ENCODE measurements at places on chromosomes 16 and 17.

- DNase-seq: no peak
These were observed 24.4 kb downstream of the SNN start for GRCh38 chr16:11692651-11693050.

DNA sequence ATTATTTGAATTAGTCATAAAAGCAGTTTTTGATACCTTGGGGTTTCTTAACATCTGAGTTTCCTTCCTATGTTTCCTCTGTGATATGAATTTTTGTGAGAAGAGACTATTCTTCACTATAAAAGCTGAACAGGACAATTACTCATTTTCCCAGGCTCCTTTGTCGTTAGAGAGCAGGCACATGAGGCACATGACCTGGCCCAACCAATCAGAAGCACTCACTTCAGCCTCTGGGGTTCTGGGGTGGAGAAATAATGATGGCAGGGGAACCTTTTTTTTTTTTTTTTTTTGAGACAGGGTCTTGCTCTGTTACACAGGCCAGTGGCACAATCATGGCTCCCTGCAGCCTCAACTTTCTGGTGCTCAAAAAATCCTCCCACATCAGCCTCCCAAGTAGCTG, 145.5 kb upstream of the ASIC2 start:
- DNase-seq: no peak

- no peak for DNase-seq
These were observed 13.8 kb upstream of the KCNJ18 start for GRCh38 chr17:21678393-21679081.

GRCh38 chr16:89575247-89576152, at the start of gene CPNE7:
TSS of gene CPNE7 (plus strand) at chr16:89575758. CDS start at chr16:89575898, 140 bp downstream.
- DNase-seq: no peak

DNA sequence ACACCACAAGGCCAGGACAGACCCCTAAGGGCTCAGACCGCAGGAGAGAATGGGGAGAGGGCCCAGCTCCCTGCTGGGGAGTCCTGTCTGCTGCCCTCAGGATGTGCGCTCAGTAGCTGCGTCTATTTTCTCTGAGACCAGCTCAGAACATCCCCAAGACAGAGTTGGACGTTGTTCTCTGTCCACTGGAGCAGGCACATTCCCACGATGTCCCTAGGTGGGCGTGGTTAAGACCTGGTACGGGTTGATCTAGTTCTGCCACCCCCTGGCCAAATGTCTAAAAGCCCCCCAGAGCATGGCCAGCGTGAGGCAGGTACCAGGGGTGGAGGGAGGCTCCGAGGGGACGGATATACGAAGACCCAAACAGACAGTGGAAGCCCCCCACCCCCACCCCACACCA, 842 bp upstream of the CALB2 start:
- no peak for DNase-seq

GRCh38 chr16:84765616-84766580, 53.9 kb upstream of the CRISPLD2 start:
- DNase-seq: no peak

DNA sequence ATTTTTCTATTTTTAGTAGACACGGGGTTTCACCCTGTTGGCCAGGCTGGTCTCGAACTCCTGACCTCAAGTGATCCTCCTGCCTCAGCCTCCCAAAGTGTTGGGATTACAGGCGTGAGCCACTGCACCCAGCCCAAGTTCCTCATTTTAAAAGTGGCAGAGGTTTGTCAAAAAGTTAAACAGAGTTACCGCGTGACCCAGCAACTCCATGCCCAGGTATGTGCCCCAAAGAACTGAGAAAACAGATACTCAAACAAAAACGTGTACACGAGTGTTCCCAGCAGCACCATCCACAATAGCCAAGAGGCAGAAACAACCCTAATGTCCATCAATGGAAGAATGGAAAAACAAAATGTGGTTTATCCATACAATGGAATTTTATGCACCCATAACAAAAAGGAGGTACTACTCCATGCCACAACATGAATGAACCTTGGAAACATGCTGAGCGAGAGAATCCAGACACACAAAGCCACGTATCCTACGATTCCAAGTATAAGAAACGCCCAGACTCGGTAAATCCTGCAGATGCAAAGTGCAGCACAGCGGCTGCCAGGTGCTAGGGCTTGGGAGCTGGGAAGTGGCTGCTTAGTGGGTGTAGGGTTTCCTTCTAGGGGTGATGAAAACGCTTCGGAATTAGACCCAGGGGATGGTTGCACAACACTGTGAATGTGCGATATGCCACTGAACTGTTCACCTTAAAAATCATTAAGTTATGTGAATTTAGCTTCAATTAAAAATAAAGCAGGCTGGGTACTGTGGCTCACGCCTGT, 24.8 kb downstream of the ADCY9 start:
- DNase-seq: no peak

GRCh38 chr17:21542991-21543390, 149.3 kb upstream of the KCNJ18 start:
- DNase-seq: no peak

GRCh38 chr16:69035375-69035774, 70.1 kb upstream of the HAS3 start:
- DNase-seq: no peak
